H7 (cell line): ENCODE measurements at places on chromosomes 5 and 9.

DNA sequence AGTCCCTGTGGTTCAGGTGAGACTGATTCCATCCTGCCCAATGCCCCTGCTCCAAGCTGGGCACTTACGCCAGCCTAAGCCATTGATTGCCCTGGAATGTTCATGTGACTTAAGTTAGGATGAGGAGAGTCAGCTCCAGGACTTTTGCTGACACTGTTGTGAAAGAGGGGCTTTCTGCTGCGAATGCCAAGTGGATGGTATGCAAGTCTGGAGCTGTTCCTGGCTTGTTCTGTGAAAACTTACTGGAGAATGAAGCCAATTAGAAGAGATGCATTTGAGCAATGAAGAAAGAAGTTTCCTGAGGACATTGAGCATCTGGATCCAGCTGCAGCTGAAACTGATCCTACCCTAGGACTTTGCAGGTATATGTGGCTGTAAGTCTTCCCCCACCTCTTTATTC lies 61.2 kb upstream of the ZFR start:
- no peak for DNase-seq

GRCh38 chr9:33430942-33431341 lies 16.5 kb downstream of the AQP3 start:
- DNase-seq, result no peak

- no peak for DNase-seq
Measured at GRCh38 chr5:76838481-76839261, 11.1 kb upstream of the S100Z start.

GRCh38 chr5:105101577-105101976 lies 1539.0 kb upstream of the NUDT12 start:
- DNase-seq, result no peak

DNA sequence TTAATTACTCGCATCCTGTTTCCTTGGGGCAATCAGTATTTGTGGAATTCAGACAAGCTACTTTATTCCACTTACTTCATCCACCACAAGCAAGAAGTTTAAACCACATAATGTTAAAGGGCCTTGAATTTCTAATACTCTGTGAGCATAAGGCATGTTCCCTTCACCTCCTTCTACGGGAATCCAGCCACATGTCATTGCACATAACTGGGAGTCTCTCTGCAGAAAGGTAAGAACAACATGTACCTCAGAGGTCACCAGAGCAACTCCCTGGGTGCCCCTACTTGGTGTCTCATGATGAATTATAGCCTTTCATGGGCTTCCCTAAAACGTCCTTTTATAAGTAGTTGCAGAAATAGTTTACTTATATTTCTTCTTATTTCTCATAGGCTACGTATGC lies 553.2 kb downstream of the DTWD2 start:
- DNase-seq, result no peak

DNA sequence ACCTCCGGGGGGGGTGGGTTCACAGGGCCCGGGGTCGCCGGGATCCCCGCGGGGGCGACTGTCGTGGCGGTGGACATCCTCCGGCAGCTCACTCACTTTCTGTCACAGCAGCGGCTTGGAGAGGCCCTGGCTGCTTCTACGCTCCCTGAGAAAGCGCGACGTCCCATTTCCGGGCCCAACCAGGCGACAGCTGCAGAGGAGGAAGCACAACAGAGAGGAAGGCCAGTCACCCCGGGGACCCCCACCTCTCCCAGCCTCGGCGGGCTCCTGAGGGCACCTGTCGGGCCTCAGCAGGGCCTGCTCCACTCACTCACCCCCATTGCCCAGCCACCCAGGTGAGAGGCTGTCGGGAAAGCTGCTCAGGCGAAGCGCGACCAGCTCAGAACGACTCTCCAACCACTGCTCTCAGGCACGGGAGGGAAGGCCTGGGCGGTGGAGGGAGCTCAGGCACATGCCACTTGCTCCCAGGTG lies 14.4 kb downstream of the BRD3 start:
- no peak for DNase-seq
